ENCODE measurements at places on chromosomes 12 and 14. TPM values are rescaled to one million over a fixed set of nuclear protein-coding genes. Genes with fewer than 3 reads are reported as not detected.

The ASB2 gene
- polyA plus RNA-seq = 5.7 TPM

The PLA2G1B gene
- not detected for polyA plus RNA-seq

- no peak for DNase-seq
Measured at GRCh38 chr12:98894412-98895085, 249.5 kb downstream of the APAF1 start.

- DNase-seq = no peak
Measured at GRCh38 chr14:76564471-76565422, 188.8 kb downstream of the ESRRB start.

GRCh38 chr14:78992867-78993266, 822.7 kb downstream of the NRXN3 start:
- DNase-seq = no peak

DNA sequence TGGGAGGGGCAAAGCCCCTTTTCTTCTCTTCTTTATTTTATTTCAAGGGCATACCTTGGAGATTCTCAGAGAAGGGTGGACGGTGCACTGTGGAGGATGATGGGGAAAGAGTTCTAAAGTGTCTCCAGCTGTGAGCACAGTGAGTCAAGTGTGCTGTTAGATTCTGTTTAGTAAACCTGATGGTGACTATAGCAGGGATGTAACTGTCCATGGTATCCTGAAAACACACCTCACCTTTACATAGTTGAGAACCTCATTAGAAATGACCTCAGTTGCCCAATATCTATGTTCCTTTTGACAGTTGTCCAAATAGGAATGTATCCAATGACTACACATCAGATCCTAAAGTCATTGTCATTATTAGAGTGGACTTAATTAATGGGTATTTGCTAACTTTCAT, 38.0 kb downstream of the CNTN1 start:
- DNase-seq = no peak
